ENCODE measurements at places on chromosomes 16 and 17.
A peak's percentile ranks its signal among the peaks of the same experiment; 100 is the strongest.

DNA sequence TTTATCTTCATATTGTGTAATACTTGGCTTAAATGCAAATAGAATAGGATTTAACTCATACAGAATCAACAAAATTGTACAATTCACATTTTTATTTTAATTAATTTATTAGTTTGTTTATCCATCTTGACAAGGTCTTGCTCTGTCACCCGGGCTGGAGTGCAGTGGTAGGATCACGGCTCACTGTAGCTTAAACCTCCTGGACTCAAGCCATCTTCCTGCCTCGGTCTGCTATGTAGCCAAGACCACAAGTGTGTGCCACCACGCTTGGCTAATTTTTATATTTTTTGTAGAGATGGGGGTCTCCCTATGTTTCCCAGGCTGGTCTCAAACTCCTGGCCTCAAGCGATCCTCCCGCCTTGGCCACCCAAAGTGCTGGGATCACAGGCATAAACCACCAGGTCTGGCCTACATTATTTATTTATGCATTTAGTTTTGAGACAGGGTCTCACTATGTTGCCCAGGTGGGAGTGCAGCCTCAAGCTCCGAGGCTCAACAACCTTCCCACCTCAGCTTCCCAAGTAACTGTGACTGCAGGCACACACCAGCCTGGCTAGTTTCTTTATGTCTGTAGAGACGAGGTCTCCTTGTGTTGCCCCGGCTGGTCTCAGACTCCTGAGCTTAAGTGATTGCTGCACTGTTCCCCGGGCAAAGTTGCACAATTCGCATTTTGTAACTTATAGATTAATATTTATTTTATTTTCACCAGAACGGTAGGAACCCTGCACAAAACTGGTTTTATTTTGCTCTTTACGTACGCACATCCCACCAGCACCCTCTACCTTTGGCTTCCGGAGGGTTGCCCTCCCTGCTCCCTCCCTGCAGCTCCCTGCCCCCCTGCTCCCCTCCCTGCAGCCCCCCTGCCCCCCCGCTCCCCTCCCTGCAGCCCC lies 4.9 kb downstream of the DPEP1 start:
- no peak for DNase-seq

- no peak for DNase-seq
Measured at GRCh38 chr17:58755269-58755576, 431 bp upstream of the PPM1E start.

GRCh38 chr16:66842765-66843164 lies 1.4 kb upstream of the CA7 start:
- no peak for DNase-seq

GRCh38 chr17:78842881-78843565 lies 2.4 kb upstream of the USP36 start:
- DNase-seq, result peak; percentile 27

- no peak for DNase-seq
Measured at GRCh38 chr17:37292429-37293139, 83.2 kb upstream of the C17orf78 start.

DNA sequence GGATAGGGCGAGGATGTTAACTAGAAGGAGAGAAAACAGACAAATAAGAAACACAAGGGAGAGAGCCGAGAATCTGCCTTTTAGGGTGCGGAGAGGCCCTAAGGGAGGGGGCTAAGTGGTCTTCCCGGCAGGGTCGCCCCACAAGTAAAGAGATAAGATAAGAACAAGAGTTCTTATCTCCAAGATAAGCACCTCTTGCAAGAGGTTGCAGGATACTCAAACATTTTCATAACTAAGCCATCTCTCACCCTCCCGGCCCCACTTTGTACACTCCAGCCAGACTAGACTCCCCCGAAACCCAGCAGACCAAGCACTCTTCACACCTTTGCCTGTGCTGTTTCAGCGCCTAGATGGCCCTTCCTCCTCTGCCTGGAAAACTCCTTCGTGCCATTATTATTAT lies 14.3 kb downstream of the ZNF319 start:
- no peak for DNase-seq

GRCh38 chr16:34648-34987 lies 18.8 kb downstream of the POLR3K start:
- DNase-seq, result no peak

DNA sequence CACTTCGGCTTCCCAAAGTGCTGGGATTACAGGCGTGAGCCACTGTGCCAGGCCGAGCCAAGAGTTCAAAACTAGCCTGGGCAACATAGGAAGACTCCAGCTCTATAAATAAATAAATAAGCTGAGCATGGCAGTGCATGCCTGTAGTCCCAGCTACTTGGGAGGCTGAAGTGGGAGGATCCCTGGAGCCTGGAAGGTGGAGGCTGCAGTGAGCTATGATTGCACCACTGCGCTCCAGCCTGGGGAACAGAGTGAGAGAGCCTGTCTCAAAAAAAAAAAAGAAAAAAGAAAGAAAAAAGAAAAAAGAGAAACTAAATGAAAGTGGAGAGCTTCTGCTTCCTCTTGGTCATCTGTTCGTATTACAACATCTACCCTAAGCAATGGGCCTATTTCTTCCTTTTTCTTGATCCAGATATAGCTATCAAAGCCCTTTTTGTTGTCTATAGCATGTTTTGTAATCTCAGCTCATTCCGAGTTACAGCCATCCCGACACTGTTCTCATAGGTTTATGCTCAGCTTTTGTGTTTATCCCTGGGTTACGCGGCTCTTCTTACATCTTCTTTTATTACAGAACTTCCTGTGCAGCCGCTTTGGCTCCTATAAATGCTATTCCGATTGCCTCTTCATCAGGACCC lies 14.1 kb upstream of the MAPK3 start:
- no peak for DNase-seq

DNA sequence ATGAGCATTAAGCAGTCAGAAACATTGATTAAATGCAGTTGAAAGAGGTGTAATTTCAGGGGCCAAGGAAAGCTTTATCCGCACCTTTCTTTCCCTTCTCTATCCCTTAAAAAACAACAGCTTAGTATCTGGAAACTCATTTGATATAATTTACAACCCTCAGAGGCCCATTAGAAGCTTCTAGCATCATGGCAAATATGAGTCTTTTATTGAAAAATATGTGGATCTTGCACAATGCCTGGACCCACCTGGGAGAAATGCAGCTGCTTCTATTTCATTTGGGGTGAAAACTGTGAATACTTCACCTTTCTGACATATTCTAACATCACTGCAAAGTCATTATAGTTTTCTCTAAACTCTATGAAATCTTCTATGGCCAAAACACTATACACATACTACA lies 492.2 kb upstream of the PSMD7 start:
- no peak for DNase-seq

GRCh38 chr16:62294213-62294972 lies 258.2 kb upstream of the CDH8 start:
- DNase-seq, result no peak

GRCh38 chr16:76940251-76940650 lies 250.7 kb upstream of the MON1B start:
- DNase-seq, result no peak

DNA sequence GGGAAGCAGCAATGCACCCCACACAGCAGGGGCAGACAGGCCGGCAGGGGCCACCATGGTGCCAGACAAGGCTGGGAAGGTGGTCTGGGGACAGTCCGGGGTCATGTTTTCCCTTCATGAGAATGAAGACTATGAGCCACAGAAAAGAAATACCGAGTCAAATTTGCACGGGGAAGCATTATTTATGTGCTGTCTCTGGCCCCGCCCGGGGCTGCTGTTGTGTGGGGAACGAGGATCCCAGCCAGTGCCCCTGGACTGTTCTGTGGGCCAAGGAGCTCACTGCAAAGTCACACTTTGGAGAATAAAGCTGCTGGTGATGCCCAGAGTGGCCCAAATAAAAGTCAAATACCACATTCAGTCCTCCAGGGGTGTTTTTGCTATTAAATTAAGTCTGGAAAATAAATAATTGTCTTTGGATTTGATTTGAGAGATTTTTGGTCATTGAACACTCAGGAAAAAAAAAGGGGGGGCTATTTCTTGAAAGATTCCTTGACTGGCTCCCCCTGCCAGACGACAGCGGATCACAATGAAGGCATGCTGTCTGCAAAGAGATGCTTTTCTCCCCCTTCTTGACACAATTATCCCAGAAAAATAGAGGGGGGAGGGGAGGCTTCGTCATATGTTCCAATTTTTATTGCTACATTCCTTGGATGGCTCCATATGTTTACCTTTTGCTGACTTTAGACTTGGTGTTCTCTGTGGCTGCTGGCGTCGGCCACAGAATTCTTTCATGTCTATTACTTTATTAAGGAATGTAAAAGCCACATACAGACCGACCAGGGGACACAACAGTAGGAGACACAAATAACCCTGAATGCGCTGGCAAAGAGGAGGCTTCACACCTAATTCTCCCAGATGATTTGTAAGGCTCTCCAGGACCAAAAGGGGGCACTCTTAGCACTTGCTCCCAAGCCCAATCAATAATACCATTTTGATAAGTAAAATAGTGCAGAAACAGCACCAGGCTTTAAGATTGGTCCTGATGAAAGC lies 27.1 kb upstream of the ANKFN1 start:
- DNase-seq, result no peak

- no peak for DNase-seq
Measured at GRCh38 chr17:75105126-75106080, 4.4 kb upstream of the ARMC7 start.

GRCh38 chr16:22141767-22142166 lies 20.5 kb upstream of the SDR42E2 start:
- DNase-seq, result no peak

GRCh38 chr17:77141846-77142449 lies 1.2 kb downstream of the SEC14L1 start:
- DNase-seq, result no peak

DNA sequence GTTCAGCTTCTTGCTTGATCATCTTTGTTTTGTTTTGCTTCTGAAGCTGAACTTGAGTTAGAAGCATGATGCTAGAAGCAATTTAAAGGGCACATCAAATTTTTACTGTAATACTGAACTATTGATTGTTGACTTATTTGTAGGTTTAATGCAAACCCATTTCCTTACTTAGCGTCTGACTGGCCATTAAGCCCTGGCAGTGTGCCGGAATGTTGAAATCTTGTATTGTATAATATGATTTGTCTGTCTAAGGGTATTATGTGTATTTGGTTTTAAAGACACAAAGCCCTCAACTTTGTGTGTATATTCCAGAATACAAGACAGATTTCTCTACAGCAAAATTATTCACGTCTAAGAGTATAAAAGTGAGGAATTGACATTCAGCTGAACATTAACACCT lies 39.7 kb downstream of the NUP93 start:
- no peak for DNase-seq

- DNase-seq, result no peak
Measured at GRCh38 chr17:47630614-47631013, 19.1 kb upstream of the KPNB1 start.

DNA sequence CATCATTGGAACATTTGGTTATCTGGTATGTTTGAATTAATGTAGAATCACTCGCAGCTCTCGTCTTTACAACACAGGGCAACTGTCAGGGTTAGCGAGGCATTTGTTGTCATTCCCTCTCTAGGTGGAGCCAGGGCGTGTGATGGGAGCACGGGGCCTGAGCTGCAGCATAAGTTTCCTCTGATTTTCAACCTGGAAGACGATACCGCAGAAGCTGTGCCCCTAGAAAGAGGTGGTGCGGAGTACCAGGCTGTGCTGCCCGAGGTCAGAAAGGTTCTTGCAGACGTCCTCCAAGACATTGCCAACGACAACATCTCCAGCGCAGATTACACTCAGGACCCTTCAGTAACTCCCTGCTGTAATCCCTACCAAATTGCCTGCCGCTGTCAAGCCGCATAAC lies 37.2 kb downstream of the WIPI1 start:
- no peak for DNase-seq

DNA sequence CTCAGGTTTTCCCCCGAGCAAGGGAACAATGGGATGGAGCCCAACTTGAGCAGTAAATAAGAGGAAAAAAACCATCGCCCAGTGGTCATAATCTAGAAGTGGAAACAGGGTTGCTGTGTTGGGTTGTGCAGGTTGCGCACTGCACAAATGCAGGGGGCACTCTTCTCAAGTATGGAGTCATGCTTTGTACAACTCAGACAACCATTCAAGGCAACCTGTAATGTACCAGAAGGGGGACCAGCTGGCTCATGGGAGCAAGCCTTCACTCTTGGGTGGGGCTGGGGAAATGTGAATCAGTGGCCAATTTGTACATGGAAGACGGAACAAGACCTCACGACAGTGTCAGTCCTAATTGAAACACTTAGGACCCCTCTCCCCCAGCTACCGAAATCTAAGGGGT lies 23.9 kb upstream of the LITAF start:
- no peak for DNase-seq

DNA sequence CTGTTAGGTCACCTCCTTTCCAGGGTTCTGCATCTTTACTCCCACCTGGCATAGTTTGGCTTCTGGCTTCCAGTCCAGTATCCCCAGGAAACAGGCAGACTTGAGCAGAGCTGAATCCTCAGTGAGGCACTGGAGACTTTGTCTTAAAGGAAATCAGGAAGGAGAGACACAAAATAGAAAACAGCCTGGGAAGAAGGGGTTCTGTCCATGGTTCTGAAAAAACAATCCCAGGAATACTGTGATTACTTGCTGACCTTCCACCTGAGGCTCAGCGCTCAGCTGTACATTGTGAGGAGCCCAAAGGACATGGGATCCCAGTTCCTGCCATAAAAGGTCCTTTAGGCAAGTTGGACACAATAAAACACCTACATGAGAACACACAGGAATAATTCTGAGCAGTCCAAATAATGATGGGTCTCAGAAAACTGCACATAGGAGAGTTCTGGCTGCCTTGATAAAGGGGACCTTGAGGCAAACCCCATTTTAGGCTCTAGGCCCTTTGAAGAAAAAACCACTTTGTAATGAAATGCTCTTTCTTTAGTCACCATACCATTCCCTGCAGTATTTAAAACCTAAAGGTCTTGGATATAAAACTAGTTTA lies 81.4 kb upstream of the CRHR1 start:
- no peak for DNase-seq

DNA sequence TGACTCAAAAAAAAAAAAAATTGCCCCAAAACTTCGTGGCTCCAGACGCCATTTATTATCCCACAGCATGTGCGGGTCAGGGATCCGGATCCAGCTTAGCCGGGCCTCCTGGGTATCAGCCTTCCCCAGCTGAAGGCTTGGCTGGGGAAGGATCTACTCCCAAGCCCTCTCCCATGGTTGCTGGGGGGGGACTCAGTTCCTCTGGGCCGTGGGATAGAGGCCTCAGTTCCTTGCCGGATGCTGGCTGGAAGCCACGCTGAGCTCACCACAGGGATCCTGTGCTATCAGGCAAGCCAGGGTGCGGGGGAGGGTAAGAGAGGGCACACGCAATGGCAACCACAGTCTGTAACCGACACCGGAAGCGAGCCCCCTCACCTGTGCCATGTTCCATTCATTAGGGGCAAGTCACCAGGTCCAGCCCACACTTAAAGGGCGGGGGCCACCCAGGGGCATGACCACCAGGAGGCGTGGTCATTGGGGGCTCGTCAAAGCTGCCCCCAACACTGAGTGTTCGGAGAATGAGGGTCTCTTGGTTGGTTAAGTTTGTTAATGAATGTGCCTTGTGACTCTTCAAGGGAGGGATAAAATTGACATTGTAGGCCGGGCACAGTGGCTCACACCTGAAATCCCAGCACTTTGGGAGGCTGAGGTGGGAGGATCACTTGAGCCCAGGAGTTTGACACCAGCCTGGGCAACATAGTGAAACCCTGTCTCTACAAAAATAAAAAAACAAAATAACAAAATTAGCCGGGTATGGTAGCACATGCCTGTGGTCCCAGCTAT lies 210.0 kb upstream of the GSE1 start:
- no peak for DNase-seq

Data from stimulated activated CD8-positive, alpha-beta memory T cell treated with anti-CD3 and anti-CD28 coated beads, Interleukin-15, amount 100 ng/mL, for 1 hour (primary cell).